ENCODE measurements at places on chromosomes 1 and 21.

DNA sequence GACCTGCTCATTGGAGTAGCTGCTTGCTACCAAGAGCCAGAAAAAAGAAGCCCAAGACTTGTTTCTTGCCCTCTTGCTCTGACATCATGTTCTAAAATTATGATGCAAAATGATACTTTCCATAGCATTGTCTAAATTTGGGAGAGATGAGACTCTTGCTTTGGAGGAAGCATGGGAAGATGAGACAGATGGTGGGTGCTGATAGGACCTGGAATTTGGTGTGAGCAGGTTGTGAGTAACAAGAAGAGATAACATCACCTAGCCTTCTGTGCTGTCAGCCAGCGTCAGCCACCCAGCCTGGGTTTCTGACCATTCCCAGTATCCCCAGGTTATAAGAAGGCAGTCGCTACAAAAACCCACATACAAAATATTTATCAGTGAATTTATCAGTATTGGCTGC lies 67.1 kb upstream of the GCLM start:
- no peak for DNase-seq

- DNase-seq: no peak
Observed at GRCh38 chr1:152050886-152051675, 14.3 kb upstream of the S100A11 start.

GRCh38 chr1:204426971-204427701 lies 15.5 kb upstream of the PPP1R15B start:
- no peak for DNase-seq

DNA sequence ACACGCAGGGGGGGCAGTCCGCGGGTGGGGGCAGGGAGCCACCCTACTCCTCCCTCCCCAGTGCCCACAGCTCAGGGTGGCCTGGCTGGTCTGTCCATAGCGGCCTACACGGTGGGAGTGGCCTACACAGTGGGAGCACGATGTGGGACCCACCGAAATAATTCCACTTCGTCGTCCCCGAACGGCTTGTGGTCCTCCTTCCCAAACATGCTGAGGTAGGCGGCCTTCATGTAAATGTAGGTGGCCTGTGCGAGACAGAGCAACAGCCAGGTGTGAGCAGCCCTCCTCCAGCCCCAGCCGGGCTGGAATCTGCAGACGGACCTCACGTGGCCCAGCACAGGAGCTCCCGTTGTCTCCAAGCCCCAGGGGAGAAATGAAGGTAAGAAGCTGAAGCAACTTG lies 34.4 kb downstream of the TTC39A start:
- DNase-seq: no peak

DNA sequence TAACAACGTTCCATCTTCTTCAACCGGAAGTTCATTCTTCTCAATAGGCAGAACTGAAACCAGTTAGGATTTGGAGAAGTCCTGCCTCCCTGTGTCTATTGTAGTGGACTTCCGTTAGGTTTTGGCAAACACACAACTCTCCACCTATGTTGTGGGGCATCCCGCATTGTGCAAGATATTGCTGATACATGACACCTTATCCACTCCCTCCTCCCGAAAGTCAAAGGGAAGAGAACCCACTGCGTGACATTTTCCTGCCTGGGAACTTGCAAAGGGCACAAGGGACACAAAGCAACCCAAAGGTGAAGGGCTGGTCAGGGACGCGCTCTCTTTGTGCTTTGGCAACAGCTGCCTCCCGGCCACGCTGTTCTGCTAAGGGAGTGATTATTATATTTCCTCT lies 164.8 kb downstream of the TPR start:
- DNase-seq: no peak
